ENCODE measurements at places on chromosomes 4 and X. TPM values are rescaled to one million over a fixed set of nuclear protein-coding genes. Genes with fewer than 3 reads are reported as not detected.
A peak's percentile ranks its signal among the peaks of the same experiment; 100 is the strongest.

DNA sequence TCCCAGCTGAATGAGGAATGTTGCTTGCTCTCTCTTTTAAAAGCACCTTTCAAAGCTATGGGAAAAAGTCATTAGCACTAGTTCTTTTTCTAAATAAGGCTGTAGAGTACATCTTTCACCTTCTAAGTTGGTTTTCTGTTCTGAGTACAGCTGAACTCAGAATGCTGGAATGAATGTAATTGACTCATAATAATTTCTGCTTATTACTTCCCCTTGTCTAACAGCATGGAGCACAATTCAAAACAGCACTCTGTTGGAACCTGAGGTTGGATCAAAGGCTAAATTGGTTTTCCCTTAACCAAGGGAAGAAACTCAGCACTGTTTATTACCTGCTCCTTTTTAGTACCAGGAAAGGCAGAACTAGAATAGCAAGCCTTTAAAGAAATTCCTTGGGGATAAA is 33.5 kb upstream of the CYP2U1 start:
- peaks cover 40% of the 10 kb centered on the region for H3K4me1 ChIP-seq
- H3K4me3 ChIP-seq, result no peak overlapping the region
- no peaks in the 10 kb centered on the region for H3K36me3 ChIP-seq
- DNase-seq, result no peak

- peak overlapping the region; percentile 27 for H3K4me3 ChIP-seq
- DNase-seq, result no peak
- no peaks in the 10 kb centered on the region for H3K27me3 ChIP-seq
These were observed 460.3 kb downstream of the MID1IP1 start for GRCh38 chrX:39261446-39262147.

DNA sequence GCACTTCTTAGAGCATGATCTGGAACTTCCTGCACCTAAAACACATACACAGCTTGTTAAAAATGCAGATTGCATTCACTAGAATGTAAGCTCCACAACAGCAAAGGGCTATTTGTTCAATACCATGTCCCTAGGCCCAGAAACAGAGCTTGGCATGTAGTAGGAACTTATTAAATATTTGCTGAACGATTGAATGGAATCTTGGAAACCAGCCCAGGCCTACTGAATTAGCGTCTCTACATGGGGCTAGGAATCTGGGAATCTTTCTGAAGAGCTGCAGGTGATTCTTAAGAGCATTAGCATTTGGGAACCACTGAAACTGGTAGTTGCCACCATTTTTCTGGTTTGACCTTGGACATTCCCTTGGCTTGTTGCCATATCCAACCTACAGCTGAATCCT is 234.1 kb downstream of the STIM2 start:
- peaks cover 11% of the 10 kb centered on the region for H3K27me3 ChIP-seq
- no peak overlapping the region for H3K4me3 ChIP-seq
- DNase-seq, result no peak
- no peaks in the 10 kb centered on the region for H3K36me3 ChIP-seq

DNA sequence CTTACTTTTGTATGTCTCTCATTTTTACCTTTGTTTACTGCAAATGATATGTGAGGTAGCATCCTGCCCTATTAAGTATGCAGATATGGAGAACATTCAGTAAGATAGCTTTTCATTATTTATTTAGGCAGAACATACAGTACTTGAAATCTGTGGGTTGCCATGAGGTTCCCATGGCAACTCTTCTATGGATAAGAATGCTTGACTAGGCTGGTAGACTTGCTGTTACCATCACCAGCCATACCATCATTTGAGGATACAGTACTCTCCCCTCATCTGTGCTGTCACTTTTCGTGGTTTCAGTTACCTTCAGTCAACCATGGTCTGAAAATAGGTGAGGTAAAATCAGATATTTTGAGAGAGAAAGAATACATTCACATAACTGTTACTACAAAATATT is 56.7 kb downstream of the NAF1 start:
- no peaks in the 10 kb centered on the region for H3K27me3 ChIP-seq
- no peak overlapping the region for H3K4me3 ChIP-seq
- DNase-seq, result no peak

DNA sequence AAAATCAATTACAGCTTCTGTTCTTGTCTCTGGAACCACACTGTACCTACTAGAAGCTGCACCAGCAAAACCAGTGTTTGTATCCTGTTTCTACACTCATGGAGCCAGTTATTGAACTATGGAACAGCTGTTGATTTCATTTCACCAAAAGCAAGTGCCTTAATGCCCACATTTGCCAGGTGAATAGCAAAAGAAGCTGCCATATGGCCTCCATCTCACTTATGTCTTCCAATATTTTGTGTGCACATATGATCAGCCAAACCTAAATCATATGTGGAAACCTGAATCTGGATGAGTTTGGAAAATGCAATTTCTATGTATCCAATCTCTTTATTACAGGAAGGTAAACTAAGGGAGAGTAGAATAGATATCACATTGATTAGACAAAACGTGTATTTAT is 415.8 kb upstream of the GRID2 start:
- no peak for DNase-seq
- no peak overlapping the region for H3K4me3 ChIP-seq
- H3K27ac ChIP-seq, result no peak overlapping the region

- H3K4me1 ChIP-seq, result no peaks in the 10 kb centered on the region
- no peaks in the 10 kb centered on the region for H3K36me3 ChIP-seq
- DNase-seq, result no peak
- no peak overlapping the region for H3K4me3 ChIP-seq
These were observed 32.3 kb downstream of the SUPT20HL1 start for GRCh38 chrX:24392709-24393108.

DNA sequence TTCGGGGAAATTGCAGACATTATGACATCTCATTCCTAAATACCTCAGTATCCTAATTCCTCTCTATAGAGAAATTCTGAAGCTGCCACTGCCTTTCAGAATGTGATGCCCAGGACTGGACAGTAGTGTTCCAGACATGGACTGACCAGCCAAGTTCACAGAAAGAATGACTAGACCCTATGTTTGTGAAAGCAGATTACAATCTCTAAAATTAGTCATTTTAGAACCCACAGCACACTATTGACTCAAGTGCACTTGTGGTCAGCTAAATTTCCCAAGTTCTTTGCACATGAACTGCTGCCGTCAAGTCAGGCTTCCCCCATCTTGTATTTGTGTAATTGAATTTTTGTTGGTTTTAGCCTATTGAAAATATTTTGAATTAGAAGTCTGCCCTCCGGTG is 81.0 kb upstream of the ESX1 start:
- no peaks in the 10 kb centered on the region for H3K36me3 ChIP-seq
- DNase-seq, result no peak
- no peaks in the 10 kb centered on the region for H3K4me1 ChIP-seq
- H3K4me3 ChIP-seq, result no peak overlapping the region
- peaks cover 29% of the 10 kb centered on the region for H3K27me3 ChIP-seq

Gene ADD1
- total RNA-seq, result 282 TPM

Gene FAM47A
- not detected for total RNA-seq

Gene HERC5
- 49.9 TPM for total RNA-seq

Gene C4orf54
- total RNA-seq, result not detected

Gene MAGEB10
- total RNA-seq, result not detected
